NCI-H446 (cell line): ENCODE measurements at places on chromosomes 2 and 18.

GRCh38 chr2:25041307-25041927 lies 459 bp upstream of the EFR3B start:
- DNase-seq = no peak

DNA sequence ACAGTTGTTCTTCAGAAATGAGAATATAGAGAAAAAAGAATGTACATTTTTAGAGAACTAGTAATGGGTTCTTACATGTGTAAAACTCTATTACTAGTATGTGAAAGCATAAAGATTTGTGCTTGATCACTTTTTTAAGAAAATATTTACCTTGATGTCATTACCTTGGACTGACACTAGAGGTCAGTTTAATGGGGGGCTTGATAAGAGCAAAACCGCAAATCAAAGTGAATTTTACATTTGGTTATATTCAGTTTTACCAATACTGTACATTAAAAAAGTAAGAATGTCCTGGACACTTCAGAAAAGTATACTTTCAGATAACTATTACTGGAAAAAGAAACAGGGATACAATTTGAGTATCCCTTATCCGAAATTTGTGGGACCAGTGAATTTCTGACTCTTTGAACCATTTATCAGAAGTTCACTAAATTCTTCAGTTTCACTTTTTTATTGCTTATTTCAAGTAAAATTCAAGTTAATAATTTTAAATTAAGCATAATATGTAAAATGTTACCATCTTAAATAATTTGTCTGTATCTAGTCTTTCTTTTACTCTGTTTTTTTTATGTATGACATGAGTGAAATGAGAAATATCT lies 1149.5 kb downstream of the DSC3 start:
- no peak for DNase-seq

DNA sequence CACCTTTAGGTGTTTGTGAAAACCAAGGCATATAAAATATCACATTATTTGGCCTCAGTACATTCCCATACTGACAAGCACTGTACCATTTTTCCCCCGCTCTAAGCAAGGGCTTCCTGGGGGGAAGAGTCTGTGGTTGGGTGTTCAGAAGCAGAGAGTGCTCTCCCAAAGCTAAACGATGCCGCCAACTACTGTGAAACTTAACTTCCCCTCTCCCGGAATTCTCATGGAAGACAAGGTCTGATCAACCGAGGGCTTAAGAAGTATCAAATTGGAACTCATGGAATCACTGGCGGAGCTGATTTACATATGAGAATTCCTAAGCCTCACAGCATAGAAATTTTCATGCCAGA lies 433 bp upstream of the MFF start:
- DNase-seq = peak; percentile 54

- no peak for DNase-seq
Observed at GRCh38 chr2:31087491-31087890, 50.7 kb downstream of the GALNT14 start.

DNA sequence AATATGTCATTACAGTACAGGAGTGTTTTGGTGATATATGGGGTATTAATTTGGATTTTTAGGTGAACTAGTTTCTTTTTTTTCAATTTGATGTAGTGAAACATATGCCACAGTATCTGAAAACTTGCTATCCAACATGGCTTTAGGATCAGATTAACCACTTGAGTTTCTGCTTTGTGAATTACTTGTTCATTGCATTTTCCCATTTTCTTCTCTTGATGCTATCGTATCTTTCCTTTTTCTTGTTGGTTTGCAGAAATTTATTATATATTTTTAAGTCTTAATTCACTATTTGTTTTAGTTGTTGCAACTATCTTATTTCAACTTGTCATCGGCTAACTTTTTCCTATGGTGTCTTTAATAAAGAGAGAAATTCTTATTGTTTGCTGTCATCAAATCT lies 8.8 kb downstream of the IL36A start:
- DNase-seq = no peak

- DNase-seq = no peak
Observed at GRCh38 chr2:70128005-70128404, 40.7 kb downstream of the PCBP1 start.

DNA sequence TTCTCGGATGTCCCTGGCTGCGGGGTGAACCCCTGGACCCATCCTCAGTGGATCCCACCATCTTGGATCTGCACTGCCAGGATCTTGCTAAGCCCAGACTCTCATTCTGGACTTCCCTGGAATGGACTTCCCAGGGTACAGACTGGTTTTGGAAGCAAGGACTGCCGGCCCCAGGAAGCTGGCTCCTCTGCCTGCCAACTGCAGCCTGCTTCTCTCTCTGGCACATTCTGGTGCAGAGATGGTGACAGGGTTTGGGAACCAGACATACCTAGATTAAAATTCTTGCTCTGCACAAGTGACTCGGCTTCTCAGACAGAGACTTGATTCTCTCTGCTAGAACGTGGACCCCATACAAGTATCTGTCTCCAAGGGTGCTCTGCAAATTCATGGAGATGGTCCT lies 29.4 kb downstream of the ACKR3 start:
- no peak for DNase-seq

GRCh38 chr2:225462945-225463344 lies 63.4 kb downstream of the NYAP2 start:
- DNase-seq = no peak

- no peak for DNase-seq
Observed at GRCh38 chr2:160581448-160581847, 87.8 kb upstream of the RBMS1 start.

GRCh38 chr2:179671043-179671981 lies 190.1 kb downstream of the ZNF385B start:
- DNase-seq = no peak

- DNase-seq = no peak
Observed at GRCh38 chr2:47010176-47010575, 94.6 kb upstream of the MCFD2 start.

- no peak for DNase-seq
Observed at GRCh38 chr2:17517481-17518211, 594 bp downstream of the RAD51AP2 start.

DNA sequence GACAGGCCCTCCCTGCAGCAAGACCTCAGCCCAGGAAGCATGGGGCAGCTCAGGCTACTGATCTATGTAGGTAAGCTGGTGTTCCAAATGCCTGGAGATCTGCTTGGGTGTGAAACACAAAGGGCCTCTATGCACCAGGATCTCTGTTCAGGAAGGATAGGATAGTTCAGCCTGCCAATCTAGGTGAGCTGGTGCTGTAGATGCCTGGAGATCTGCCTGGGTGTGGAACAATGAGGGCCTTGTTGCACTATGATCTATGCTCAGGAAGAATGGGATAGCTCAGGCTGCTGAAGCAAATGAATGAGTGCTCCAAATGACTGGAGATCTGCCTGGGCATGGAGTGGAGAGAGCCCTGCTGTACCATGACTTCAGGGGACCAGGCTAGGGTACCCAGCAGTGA lies 48.9 kb upstream of the MYL1 start:
- DNase-seq = no peak

GRCh38 chr2:101793277-101793969 lies 95.9 kb downstream of the MAP4K4 start:
- DNase-seq = peak; percentile 72

DNA sequence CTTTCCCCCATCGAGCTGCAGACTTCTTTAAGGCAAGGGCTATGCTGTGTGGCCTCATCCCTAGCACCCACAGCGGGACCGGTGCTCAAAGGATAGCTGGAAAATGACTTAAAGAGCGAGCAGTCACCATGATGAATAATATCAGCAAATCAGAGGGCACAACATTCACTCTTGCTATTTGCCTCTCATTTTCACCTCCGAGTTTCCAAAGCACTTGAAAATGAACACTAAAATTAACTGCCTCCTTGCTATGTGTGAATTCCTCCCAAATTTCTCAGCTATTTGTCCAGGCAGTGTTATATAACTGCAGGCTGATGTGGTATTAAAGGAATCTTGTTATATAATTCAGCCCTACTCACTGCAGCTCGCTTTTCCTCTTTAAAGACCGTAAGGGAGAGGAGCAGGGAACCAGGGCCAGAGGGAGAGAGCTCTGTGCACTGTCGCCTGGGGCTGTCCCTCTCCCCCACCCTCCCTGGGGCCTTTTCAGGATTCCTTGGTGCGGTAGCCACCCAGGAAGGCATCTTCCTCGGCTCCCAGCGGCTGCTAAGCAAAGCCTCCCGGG lies 1.4 kb downstream of the CYS1 start:
- DNase-seq = no peak

DNA sequence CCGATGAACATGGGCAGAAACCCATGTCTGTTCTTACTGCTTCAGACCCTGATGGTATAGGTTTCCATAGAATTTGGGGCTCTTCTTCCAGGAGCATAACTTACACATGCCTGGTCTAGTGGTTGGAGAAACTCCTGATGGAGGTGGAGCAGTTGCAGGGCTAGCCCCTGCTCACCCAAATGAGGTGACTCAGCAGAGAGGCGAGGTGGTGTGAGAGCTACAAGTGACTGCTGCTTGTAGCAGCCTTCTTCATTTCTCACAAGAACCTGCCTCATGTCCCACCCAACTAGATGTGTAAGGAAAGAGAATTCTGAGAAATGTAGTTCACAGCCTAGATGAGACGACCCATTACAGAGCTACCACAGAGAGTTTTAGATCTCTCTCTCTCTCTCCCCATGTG lies 105.3 kb downstream of the ZNF407 start:
- no peak for DNase-seq

DNA sequence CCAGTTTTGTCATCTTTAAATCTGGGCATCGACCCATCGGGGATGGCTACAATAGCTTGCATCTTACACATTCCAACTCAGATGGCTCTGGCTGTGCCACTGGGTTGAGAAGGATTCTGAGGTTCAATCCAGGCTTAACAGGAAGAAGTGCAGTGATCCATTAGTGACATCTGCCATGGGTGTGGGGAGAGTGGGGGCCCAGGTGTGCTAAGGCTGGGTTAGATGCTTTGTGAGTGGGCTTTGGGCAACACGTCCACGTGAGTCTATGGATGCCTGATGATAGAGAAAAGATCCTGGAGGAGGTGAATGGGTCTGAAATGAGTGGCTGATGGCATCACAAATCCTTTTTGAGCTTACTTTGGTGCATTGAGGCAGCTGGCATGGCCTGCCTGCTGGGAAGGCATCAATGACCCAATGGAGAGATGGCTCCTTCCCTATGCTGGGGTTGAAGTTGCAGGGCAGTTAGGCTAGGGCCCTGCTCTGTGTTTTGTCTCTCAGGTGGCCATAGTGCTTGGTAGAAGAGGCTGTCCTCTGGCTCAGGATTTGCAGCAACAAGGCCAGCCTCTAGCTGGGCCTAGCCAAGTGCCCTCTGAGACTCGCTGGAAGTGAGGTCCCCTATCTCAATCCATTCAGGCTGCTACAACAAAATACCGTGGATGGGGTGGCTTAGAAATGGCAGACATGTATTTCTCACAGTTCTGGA lies 56.7 kb downstream of the HS1BP3 start:
- DNase-seq = no peak

GRCh38 chr2:11342551-11343367 lies 1.7 kb downstream of the ROCK2 start:
- no peak for DNase-seq
